Myometrial cell (primary cell): ENCODE measurements at places on chromosomes 1 and 21. TPM values are rescaled to one million over a fixed set of nuclear protein-coding genes. Genes with fewer than 3 reads are reported as not detected.

KRTAP6-3 gene
- total RNA-seq = not detected in 2 replicates

PROK1 gene
- not detected in 2 replicates for total RNA-seq

SPRR4 gene
- not detected in 2 replicates for total RNA-seq

TMEM61 gene
- total RNA-seq = not detected in 2 replicates

FAM72A gene
- total RNA-seq = 1.7 and 4.1 TPM in 2 replicates

OR2L13 gene
- not detected in 2 replicates for total RNA-seq

PROX1 gene
- 0.35 TPM in 1 of 2 replicates, not detected in the other for total RNA-seq

KRTAP19-1 gene
- not detected in 2 replicates for total RNA-seq

LCE1D gene
- not detected in 2 replicates for total RNA-seq

LCE1C gene
- total RNA-seq = not detected in 2 replicates

TSPAN1 gene
- 0.29 TPM in 1 of 2 replicates, not detected in the other for total RNA-seq

NBPF6 gene
- not detected in 2 replicates for total RNA-seq

PAFAH2 gene
- 11.9 and 15.3 TPM in 2 replicates for total RNA-seq

KIF26B gene
- 15.9 and 17.4 TPM in 2 replicates for total RNA-seq

DIO1 gene
- total RNA-seq = not detected in 2 replicates

SIK1 gene
- total RNA-seq = 0.53 TPM in 1 of 2 replicates, not detected in the other

BEST4 gene
- under 0.01 TPM in 1 of 2 replicates, not detected in the other for total RNA-seq

REN gene
- 1.1 and 2.9 TPM in 2 replicates for total RNA-seq

NTNG1 gene
- total RNA-seq = 5.7 and 12.7 TPM in 2 replicates

PADI2 gene
- total RNA-seq = not detected in 2 replicates

CA6 gene
- not detected in 2 replicates for total RNA-seq

STX12 gene
- total RNA-seq = 34.0 and 46.8 TPM in 2 replicates

KRTAP12-2 gene
- not detected in 2 replicates for total RNA-seq

GNG12 gene
- total RNA-seq = 140 and 160 TPM in 2 replicates

SPRR3 gene
- not detected in 2 replicates for total RNA-seq
